Left kidney (tissue), 8 donors: ENCODE measurements at places on chromosomes 3 and 15. TPM values are rescaled to one million over a fixed set of nuclear protein-coding genes. Genes with fewer than 3 reads are reported as not detected.
A peak's percentile ranks its signal among the peaks of the same experiment; 100 is the strongest.

Gene FOXL2NB
- polyA plus RNA-seq, result 0.07 TPM

Gene TAGLN3
- 2.3 TPM for polyA plus RNA-seq

DNA sequence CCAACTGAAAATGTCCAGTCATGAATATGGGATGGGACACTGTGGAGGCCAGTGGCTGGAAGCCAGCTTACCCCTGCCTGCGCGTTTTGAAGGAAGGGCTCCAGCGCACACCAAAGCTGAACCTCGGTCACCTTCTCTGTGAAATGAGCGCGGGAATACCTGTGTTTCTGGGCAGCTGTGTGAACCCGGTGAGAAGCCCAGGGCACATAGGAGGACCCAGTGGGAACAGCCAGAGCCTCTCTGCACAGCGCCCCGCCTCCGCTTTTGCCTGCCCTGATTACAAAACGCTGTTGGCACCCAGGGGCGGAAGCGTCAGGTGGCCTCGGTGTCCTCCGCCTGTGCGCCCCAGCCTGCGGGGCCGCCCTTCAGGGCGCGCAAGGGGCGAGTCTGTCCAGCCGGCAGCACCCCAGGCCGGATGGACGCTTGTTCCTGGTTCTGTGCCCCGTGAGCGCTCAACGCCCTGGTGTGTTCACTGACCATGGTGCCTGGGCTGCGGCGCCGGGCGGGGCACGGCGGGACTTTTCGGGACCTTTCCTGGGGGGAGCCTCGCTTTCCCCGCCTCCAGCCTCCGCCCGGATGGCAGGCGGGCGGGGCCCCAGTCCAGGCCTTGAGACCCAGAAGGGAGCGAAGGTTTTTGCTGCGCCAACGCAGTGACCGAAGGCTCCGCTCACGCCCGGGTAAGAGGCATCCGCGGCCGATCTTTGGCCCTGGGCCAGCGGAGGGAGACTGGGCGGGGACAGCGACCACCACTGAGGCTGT is at the start of gene SQOR:
TSS of gene SQOR (plus strand) at position 598 of the 759 bp plus-strand sequence. CDS start 23,895 bp downstream, outside the sequence.
- DNase-seq, result peak; percentile 45

- no peak for DNase-seq
Measured at GRCh38 chr3:141271279-141272030, 39.8 kb downstream of the PXYLP1 start.

GRCh38 chr3:67998281-67998680 is 343.9 kb upstream of the SUCLG2 start:
- peak; percentile 37 for DNase-seq
